ENCODE measurements at places on chromosomes 6 and 20.

DNA sequence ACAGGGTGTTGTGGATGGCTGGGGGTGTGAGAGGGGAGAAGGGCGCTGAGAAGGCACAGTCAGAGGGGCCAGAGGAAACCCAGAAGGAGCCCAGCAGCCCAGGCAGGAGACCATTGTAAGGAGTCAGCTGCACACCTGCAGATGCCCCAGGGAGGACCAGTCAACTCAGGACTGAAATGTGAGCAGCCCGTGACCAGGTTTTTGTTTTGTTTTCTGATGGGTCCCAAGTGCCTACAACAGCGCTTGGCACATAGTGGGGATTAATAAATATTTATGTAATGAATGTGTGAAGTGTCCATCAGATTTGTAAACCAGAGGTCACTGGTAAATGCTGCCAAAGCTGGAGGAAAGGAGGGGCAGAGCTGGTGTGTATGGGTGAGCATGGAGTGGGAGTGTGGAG, 30.2 kb downstream of the TRAM2 start:
- no peak for DNase-seq

GRCh38 chr6:122286512-122286911, 112.9 kb upstream of the HSF2 start:
- no peak for DNase-seq

GRCh38 chr6:14796974-14797762, 448.7 kb upstream of the JARID2 start:
- DNase-seq: no peak

DNA sequence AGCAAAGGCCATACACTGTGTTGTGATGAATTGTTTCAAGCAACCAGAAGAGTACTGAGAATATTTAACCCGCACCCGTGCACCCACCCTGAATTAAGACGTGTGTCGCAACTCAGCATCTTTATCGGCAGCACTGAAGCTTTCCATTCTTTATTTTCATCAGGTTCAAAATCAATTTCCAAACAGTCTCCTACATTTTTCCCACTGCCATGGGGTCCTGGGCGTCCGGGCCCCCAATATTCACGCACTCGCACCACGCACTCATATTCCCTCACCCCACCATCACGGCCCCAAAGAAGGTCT, 1.8 kb downstream of the LTB start:
- no peak for DNase-seq

DNA sequence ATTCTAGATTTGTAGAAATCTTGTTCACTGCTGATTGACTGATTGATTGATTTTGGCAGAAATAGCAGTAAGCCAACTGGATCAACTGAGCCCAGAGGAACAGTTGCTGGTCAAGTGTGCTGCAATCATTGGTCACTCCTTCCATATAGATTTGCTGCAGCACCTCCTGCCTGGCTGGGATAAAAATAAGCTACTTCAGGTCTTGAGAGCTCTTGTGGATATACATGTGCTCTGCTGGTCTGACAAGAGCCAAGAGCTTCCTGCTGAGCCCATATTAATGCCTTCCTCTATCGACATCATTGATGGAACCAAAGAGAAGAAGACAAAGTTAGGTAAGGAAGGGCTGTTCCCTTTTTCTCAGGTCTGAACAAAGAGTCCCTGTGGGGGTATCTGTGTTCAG, 31.2 kb downstream of the TREML1 start:
- DNase-seq: no peak

DNA sequence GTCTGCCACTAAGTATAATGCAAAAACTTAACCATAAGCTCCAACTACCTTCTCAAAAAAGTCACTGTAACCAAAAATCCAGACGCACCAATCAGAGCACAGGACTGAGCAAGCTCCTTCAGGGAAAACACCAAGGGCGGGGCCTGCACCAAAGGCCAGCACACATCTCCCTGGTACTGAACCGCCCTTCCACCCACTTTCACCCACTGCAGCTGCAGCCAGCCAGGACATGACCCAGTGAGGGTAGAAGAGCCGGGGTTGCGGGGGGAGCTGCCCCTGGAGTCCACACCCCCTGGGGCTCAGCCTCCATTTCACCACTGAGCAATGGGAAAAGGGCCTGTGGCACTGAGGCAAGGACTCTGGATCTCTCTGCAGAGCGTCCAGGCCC, 54.3 kb downstream of the TAF4 start:
- no peak for DNase-seq

DNA sequence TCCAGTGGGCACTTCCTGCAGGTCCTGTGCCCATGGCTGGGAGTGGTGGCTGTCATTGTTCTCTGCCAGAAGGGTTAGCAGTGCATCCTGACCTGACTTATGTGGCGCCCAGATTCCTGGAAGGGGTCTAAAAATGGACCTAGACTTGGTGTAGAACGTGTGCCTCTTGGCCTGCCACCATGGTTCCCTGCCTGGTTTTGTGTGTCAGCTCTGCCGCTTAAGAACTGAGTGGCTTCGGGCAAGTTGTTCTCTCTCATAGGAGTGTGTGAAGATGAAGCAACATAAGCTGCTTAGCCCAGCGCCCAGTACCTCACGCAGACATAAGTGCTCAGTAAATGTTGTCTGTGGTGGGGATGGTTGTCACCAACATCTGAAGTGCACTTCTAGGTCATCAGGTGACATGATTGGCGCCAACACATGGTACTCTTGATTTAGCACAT, 52.1 kb downstream of the PTPN1 start:
- no peak for DNase-seq

DNA sequence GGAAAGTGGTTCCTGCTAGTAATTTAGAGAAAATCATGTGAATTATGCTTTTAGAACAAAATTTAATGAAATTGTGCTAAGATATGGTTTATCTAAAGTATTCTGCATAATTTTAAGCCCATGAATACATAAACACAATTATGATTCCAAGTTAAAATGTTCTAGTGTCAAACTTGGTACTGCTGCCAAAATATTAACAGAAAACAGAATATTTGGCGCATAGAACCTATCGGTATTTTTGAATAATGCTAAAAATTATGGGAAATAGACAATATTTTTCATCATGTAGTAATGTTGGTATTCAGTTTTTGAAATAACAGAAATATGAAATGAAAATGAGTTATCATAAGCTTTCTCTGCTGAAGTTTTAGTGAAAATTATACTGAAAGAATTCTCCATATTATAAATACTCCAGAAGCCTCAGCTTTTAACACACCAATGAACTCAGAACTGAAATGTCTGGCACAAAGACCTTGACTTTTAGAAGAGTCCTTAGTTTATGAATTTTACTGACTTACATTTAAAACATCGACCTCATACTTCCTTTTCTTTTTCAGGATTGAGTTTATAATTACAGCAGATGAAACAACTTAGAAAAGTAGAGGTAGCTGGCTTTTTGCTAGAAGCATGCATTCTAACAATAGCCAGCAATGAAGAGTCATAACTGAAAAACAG, 1192.3 kb upstream of the GJE1 start:
- no peak for DNase-seq

DNA sequence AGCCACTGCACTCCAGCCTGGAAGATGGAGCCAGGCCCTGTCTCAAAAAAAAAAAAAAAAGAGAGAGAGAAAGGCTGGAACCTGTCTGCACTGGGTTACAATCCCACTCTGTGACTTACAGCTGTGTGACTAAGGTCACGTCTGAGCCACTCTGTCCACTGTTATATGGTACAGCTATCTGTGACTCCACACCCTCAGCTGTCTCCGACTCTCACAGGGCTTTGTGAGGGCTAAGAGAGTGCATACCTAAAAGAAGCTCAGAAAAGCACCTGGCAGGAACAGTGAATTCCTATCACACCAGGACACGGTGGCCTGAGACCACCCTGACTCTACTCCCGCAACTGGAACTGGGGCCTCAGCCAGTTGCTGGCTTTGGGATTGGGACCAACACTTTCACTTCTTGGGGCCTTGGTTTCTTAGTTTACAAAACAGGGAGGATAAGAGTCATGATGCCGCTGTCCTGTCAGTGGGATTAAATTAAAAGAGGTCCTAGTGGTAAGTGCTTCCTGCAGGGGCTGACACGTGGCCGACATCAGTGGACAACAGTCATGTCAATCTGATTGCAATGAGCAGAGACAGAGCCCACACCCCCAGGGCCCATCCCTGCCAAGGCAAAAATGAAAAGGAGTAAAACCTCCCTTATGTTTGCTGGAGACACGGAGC, 5.7 kb upstream of the CD93 start:
- no peak for DNase-seq

GRCh38 chr6:51996296-51996947, 91.0 kb downstream of the PKHD1 start:
- DNase-seq: no peak

GRCh38 chr6:157034436-157035230, 257.5 kb downstream of the ARID1B start:
- peak; percentile 48 for DNase-seq

Measured in suppressor macrophage (primary cell).